ACHN (cell line): ENCODE measurements at places on chromosomes 1 and 21.

DNA sequence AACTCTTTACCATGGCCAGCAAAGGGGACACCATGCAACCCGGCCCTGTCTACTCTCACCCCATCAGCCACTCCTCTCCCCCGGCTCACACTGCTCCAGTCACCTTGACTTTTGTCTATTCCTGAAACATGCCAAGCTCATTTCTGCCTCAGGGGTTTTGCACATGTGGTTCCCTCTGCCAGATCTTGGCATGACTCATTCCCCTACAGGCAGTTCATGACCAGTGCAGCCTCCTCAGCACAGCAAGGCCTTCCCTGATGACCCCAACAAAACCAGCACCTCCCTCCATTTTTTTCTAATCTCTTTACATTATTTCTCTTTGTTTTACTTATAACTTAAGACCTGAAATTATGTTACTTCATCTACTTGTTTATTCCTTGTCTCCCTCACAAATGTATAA, 58.6 kb upstream of the GJB5 start:
- DNase-seq = peak; percentile 2

DNA sequence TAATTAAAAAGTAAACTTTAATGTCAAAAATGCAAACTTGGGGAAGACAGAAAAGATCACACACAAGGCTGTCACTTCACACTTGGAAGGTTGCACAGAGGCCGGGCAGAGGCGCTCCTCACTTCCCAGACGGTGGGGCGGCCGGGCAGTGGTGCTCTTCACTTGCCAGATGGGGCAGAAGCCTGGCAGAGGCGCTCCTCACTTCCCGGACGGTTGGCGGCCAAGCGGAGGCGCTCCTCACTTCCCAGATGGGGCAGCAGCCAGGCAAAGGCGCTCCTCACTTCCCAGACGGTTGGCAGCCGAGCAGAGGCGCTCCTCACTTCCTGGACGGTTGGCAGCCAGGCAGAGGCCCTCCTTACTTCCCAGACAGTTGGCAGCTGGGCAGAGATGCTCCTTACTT, 25.8 kb upstream of the IL6R start:
- DNase-seq = no peak

GRCh38 chr1:59272507-59272906, 24.4 kb upstream of the FGGY start:
- DNase-seq = no peak

- no peak for DNase-seq
These were observed 1.4 kb downstream of the MACO1 start for GRCh38 chr1:25431955-25432719.

GRCh38 chr1:111454859-111455641, 5.8 kb downstream of the ATP5PB start:
- no peak for DNase-seq

DNA sequence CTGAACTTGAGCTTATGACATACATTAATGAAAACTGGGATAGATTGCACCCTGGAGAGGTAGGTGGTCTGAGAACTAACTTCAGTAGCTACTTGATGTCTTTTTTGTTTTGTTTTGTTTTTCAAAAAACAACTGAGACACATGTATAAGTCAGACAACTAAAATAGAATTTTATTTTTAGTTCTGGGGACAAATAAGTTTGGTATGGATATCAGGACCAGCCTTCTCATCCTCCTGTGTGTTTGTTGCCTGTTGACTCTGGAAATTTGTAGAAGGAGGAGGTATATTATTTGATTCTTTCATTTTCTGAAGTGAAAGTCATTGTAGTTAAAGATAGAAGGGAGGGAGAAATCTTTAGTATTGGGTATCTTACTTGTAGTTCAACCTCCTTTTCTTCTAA, 41.5 kb downstream of the MTF2 start:
- no peak for DNase-seq

GRCh38 chr1:186564582-186564981, 103.7 kb upstream of the PDC start:
- no peak for DNase-seq

DNA sequence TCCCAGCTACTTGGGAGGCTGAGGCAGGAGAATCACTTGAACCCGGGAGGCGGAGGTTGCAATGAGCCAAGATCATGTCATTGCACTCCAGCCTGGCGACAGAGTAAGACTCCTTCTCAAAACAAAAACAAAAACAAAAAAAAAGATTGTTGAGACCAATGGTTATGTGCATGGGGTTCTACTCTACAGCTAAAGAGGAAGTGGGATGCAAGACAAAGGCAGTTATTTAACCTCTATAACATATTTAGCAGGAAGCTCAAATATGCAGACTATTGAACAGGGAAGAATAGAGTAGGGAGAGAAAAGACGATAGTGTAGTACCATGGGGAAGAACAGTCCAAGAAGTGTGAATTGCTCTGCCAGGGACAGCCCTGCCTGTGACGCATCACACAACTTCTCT, 227.7 kb downstream of the SMYD3 start:
- DNase-seq = no peak

- no peak for DNase-seq
These were observed 387.6 kb downstream of the CAMTA1 start for GRCh38 chr1:7172804-7173203.

GRCh38 chr1:118973032-118973431, 15.1 kb downstream of the TBX15 start:
- DNase-seq = no peak

DNA sequence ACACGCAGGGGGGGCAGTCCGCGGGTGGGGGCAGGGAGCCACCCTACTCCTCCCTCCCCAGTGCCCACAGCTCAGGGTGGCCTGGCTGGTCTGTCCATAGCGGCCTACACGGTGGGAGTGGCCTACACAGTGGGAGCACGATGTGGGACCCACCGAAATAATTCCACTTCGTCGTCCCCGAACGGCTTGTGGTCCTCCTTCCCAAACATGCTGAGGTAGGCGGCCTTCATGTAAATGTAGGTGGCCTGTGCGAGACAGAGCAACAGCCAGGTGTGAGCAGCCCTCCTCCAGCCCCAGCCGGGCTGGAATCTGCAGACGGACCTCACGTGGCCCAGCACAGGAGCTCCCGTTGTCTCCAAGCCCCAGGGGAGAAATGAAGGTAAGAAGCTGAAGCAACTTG, 34.4 kb downstream of the TTC39A start:
- DNase-seq = no peak

- no peak for DNase-seq
These were observed 17.6 kb upstream of the RGS1 start for GRCh38 chr1:192557841-192558595.

DNA sequence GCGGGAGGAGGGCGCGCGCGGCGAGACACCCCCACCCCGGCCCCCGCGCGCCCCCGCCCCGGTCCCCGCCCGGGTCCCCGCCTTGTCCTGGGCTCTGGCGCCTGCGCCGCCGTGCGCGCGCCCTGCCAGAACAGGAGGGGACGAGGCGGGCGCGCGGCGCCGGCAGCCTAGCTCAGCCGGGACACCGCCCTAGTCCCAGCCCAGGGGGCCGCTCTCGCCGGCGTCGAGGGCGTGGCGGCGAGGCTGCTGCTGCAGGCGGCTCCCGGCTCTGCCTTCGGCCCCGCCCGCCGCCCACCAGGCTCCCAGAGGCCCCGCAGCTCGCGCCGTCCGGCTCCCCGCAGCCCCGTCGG, at the start of gene RCAN3:
Gene RCAN3, plus strand, starts transcription at position 128 of the 350 bp plus-strand sequence. CDS start 11,537 bp downstream, outside the sequence.
- DNase-seq = peak; percentile 81

- no peak for DNase-seq
These were observed 49.1 kb downstream of the ERI3 start for GRCh38 chr1:44305962-44306422.

- DNase-seq = no peak
These were observed 245.9 kb downstream of the KAZN start for GRCh38 chr1:14844356-14844755.

- peak; percentile 38 for DNase-seq
These were observed 87.2 kb downstream of the SYT2 start for GRCh38 chr1:202623075-202623474.

- DNase-seq = peak; percentile 8
These were observed 106.7 kb upstream of the ETS2 start for GRCh38 chr21:38699048-38699447.

- DNase-seq = no peak
These were observed 30.2 kb downstream of the SNAP47 start for GRCh38 chr1:227765261-227766014.
